OCI-M1 (cell line): ENCODE measurements at places on chromosomes 2 and 18.

- DNase-seq: no peak
These were observed 439.2 kb downstream of the SETBP1 start for GRCh38 chr18:45119876-45120275.

DNA sequence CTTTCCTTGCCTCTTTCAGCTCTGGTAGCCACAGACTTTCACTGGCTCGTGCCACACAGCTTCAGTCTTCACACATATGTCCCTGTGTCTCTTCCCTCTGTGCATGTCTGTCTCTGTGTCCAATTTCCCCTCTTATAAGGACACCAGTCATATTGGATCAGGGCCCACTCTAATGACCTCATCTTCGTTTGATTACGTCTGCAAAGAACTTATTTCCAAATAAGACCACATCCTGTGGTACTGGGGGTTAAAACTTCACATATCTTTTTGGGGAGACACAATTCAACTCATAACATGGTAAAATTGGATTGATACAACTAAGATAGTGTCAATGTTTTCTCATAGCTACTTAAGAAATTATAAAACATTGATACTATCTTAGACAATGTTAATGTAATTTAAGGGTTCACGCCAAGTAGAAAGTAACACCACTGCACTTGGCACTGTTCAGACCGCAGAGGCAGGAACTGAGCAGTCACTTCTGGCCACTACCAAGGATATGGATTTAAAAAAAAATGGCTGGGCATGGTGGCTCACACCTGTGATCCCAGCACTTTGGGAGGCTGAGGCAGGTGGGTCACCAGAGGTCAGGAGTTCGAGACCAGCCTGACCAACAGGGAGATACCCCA, 119.6 kb upstream of the EPAS1 start:
- no peak for DNase-seq

GRCh38 chr2:235270291-235270690, 223.6 kb upstream of the AGAP1 start:
- DNase-seq: no peak

DNA sequence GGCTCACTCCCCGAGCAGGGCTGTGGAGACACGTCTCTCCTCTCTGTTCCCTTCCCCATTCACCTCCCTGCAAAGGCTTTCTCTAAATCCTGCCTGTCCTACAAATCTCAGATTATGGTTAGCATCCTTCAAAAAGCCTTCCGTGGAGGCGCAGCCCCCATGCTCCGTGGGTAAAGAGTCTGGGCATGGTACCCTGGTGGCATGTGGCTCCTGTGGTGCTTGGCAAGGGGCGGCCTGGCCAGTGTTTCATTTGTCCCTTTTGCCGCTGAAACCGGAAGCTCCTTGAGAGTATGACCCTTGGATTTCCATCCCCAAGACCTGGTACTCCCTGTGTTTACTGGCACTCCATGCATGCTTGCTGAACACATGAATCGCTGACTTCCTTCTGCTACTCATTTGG, 839.3 kb upstream of the SALL3 start:
- DNase-seq: no peak

- peak; percentile 82 for DNase-seq
These were observed 102.2 kb upstream of the MSH2 start for GRCh38 chr2:47300609-47301276.

- no peak for DNase-seq
These were observed 46.3 kb upstream of the AQP4 start for GRCh38 chr18:26911840-26912239.

DNA sequence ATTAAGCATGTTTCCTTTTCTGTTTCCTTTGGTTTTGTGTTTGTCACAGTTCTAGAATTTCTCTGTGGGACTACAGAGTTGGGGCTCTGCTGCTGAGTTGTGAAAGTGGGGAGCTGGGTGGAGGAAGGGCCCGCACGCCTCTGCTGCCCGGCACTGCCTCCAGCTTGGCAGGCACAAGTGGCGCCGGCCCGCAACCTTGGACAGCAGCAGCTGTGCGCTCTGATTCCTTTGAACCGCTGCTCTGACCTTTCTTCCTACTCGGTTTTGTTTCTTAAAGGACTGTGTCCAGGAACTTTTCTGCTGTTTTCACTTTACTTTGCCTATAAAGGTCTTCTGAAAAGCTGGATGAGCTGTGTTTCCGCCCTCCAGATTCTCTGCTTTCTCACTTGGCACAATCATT, 137.6 kb upstream of the ALPP start:
- DNase-seq: no peak

- DNase-seq: no peak
These were observed 83.7 kb downstream of the SDC1 start for GRCh38 chr2:20141056-20141762.

DNA sequence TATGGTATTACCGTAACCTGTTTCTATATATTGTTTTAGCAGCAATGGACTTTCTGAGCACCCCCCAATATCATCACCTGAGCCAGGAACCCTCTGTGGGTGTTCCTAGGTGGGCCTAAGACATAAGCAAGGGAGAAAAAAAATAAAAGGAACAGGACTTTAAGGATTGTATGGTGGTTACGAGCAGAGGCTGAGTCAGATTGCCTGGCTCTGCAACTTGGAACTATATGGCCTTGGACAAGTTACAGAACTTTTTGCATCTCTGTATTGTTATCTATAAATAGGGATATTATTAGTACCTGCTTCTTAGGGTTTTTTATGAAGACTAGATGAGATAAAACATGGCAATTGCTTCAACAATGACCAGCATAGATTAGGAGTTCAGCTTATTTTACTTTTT, 34.9 kb downstream of the MFSD6 start:
- no peak for DNase-seq

DNA sequence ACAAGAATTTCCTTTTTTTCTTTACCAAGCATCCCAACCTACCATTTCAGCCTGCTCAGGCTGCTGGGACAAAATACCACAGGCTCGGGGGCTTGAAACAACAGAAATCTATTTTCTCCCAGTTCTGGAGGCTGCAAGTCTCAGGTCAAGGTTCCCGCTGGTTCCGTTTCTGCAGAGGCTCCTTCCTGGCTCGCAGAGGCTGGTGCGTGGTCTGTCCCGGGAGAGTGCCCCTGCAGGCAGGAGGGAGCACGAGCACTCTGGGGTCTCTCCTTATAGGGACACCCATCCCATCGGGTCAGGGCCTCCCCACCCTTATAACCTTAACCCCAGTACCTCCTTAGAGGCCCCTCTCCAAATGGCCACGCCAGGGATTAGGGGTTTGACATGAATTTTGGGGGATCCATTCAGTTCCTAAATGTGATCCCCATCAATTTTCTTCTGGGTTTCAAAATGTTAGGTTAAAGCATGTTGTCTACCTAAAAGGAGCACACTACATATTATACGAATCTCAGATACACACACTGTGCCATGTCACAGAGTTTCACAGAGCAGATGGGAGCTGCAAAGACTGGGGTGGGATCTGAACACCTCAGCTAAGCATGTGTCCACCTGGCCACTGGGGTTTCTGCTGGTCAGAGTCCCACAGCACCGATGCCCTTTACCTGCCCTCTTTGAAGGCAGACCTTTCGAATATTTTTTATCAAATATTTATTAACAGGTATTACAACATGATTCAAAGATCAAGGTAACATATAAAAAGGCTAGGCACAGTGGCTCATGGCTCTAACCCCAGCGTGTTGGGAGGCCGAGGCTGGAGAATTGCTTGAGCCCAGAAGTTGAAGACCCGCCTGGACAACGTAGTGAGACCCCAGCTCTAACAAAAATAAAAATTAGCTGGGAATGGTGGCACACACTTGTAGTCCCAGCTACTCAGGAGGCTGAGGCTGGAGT, 17.6 kb upstream of the ADI1 start:
- peak; percentile 85 for DNase-seq

- no peak for DNase-seq
These were observed 170.2 kb downstream of the ZEB2 start for GRCh38 chr2:144349674-144350073.

- DNase-seq: no peak
These were observed 5.0 kb upstream of the SERPINB2 start for GRCh38 chr18:63882333-63883141.
